Smooth muscle cell of the brain vasculature (primary cell): ENCODE measurements at places on chromosomes 7 and 10.

DNA sequence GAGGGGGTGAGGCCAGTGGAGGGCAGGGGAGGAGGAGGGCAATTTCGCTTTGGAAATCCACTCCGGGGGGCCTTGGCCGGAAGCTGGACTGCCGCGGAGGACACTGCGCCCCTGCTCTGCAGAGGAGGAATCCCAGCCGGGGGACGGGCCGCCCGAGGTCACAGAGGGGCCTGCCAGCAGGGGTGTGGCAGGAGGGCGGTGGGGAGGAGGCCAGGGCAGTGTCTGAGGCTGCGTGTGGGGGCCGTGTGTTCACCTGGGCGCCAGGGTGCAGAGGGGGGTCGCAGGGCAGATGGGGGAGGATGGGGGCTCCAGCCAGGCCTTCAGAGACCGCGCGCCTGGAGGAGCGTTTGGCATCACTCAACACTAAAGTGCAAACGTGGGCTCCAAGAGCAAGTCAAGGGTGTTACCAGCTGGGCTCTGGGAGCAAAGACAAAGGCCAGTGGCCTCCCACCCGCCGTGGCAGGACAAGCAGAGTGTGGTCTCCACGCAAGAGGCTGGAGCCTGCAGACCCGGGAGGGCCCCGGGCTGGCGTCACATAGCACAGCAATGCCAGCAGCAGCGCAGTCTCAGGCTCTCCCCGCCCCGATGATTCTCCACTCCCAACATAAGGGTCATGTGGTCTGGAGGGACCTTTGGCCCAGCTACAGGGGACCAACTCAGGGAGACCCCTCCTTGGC lies 45.3 kb upstream of the DNAJB6 start:
- no peak for DNase-seq

GRCh38 chr7:135791543-135792362 lies 43.1 kb upstream of the FAM180A start:
- no peak for DNase-seq

GRCh38 chr10:114282526-114282925 lies 43.5 kb downstream of the VWA2 start:
- DNase-seq: no peak

DNA sequence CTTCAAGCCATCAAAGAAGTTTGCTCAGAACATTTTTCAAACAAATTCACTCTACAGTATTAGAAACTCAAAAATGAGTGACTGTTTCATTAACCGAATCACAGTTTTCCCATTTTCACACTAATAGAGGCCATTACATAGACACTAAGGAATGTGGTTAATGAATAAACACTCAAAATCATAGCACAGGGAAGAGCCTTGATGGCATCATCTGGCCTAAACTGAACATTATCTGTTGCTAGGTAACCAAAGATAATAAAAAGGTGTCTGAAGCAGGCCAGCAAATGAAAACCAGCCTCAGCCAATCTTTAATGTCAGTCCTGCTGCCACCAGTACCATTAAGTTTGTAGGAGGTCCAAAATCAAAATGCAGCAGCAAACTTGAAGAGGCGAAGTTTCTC lies 492.4 kb upstream of the STEAP1 start:
- DNase-seq: no peak

- no peak for DNase-seq
Measured at GRCh38 chr7:16271355-16271915, 149.9 kb downstream of the CRPPA start.

- no peak for DNase-seq
Measured at GRCh38 chr10:88879534-88880281, at the start of gene STAMBPL1. STAMBPL1 (plus strand) TSS chr10:88880245; CDS start chr10:88901709, 21,464 bp downstream.

GRCh38 chr10:131890276-131891195 lies 10.3 kb upstream of the PPP2R2D start:
- DNase-seq: no peak

GRCh38 chr10:51524041-51524440 lies 175.4 kb downstream of the CSTF2T start:
- DNase-seq: no peak

- no peak for DNase-seq
Measured at GRCh38 chr10:95716466-95716865, 22.7 kb upstream of the TCTN3 start.

GRCh38 chr10:72009425-72010081 lies 45.4 kb downstream of the CHST3 start:
- peak; percentile 84 for DNase-seq

- DNase-seq: peak; percentile 88
Measured at GRCh38 chr10:34854147-34854601, 39.1 kb upstream of the PARD3 start.

- no peak for DNase-seq
Measured at GRCh38 chr10:104515678-104516199, 125.4 kb upstream of the SORCS3 start.

GRCh38 chr7:98733036-98733435 lies 116.0 kb downstream of the NPTX2 start:
- no peak for DNase-seq

- no peak for DNase-seq
Measured at GRCh38 chr10:24120646-24121045, 88.3 kb upstream of the KIAA1217 start.

GRCh38 chr7:71905821-71906220 lies 506.3 kb downstream of the CALN1 start:
- DNase-seq: no peak

DNA sequence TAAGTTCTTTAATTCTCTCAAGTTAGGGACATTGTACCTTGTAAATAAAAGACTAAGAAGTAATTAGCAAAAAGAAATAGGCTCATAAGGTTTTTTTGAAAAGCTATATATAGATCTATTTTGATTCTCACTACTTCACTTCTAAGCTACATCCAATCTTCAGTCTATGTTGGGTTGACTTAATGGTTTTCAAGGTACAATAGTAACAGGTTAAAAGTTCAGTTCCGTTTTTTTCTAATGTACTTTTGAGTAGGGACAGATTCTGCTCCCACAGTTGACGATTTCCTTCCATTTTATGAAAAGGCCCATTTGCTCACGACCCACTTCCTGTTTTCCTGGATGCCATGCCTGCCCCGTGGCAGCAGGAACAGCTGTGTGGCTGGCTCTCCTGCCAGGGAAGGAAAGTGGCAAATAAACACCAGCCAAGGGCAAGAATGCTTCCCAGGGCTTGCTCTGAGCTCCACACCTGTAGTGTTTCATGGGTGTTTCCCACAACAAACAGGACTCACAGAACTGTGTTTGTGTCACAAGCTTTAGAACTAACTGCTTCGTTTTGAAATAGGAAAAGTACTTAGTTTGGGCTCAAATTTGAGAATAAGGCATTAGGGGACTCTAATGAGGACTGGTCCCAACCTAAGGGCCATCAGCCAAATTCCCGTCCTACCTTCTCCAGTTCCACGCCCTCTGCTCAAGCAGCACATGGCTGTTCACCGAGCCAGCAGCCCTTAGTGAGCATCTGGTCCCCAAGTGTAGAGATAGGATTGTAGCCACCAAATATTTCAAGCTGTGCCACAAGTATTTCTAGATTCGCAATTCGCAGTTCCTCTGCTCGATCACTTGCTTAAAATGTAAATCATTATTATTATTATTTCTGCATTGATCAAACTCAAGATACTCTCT lies 240.7 kb downstream of the COBL start:
- no peak for DNase-seq

- DNase-seq: no peak
Measured at GRCh38 chr10:104303594-104304355, 34.5 kb downstream of the ITPRIP start.

GRCh38 chr7:101161692-101162471 lies 3.5 kb downstream of the VGF start:
- DNase-seq: no peak

GRCh38 chr10:2927958-2928840 lies 139.1 kb upstream of the PFKP start:
- no peak for DNase-seq

GRCh38 chr10:35415505-35415904 lies 79.2 kb downstream of the CCNY start:
- DNase-seq: no peak

DNA sequence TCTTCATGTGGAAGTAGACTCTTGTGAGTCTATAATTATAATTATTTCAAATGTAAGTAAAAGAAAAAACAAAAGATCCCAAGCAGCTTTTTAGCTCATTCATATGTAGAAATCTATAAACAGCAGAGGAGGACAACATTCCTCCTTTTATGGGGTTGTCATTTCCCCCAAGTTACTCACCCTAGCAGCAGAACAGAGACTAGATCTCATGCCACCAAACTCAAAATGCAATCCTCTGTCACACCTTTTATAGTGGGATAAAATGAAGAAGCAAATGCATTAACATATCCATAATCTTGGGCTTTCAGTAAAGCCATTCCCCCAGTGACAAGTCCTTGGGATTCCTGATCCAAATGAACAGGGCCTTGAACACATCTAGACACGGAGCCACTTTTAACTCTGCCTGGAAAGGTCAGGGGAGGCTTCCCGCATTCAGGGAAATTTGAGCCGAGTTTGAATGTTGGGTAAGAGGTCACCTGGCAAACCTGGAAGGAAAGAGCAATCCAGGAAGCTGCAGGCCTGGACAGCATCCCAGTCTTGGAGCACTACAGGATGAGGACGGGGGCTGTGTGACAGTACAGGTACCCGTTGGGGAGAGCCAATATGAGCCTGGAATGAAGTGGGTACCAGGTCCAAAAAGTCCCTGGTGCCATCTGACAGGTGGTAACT lies 76.4 kb downstream of the DOCK4 start:
- DNase-seq: no peak

GRCh38 chr7:128841921-128842673 lies 11.9 kb downstream of the FLNC start:
- DNase-seq: no peak

- DNase-seq: no peak
Measured at GRCh38 chr7:10793995-10794775, 179.5 kb upstream of the PHF14 start.

GRCh38 chr10:119735451-119735850 lies 9.6 kb downstream of the INPP5F start:
- no peak for DNase-seq

- no peak for DNase-seq
Measured at GRCh38 chr10:127612-128432, 7.4 kb upstream of the ZMYND11 start.

DNA sequence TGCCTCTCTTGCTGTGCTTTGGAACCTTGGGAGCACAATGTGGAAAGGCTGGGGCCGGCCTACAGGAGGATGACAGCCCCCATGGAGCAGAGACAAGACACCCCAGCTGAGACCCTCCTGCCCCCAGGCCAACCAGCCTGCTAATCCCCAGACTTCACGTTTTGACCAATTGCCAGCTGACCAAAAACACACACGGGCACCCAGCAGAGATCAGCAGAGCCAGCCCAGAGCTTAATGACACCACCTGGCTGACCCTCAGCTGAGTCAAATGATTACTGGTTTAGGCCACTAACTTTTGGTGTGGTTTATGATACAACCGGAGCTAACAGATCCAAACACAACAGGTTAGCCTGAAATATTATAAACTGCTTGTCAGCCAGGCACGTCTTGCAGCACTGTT lies 111.2 kb upstream of the KIF5B start:
- DNase-seq: no peak

GRCh38 chr7:102943423-102944169 lies 30.8 kb downstream of the LRRC17 start:
- DNase-seq: no peak

DNA sequence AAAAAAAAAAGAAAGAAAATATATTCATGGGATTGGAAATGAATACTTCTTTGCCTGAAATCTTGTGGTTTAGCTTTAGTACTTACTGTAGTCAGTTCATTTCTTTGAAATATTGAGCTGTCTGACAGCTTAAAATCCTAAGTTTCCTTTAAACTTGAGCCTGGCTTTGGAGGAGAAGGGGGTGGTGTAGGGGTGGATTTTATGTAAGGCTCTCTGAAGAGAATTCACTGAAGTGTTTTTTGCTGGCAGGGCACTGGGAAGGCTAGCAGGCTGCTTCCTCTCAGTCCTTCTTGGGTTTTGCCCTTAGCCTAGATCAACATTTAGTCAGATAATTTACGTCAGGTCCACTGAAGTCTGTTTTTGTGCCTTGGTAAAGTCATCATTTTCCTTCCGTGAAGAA lies 516.5 kb downstream of the AUTS2 start:
- no peak for DNase-seq

DNA sequence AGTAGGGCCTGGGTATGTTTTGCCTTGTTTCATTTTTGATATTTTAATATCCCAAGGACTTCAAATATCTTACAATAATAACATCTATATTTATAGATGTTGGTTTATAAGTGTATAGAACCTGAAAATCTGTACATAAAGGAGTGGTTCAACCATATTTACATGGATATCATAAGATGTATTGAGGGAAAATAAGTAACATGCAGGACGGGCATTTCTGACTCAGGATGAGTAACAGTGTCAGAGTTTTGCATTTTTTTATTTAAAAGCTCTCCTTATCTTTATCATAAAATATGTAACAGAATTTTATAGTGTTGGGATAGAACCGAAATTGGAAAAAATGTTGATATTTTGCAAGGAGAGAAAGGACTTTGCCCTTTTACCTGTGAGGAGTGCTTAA lies 1438.7 kb downstream of the REEP3 start:
- DNase-seq: no peak

DNA sequence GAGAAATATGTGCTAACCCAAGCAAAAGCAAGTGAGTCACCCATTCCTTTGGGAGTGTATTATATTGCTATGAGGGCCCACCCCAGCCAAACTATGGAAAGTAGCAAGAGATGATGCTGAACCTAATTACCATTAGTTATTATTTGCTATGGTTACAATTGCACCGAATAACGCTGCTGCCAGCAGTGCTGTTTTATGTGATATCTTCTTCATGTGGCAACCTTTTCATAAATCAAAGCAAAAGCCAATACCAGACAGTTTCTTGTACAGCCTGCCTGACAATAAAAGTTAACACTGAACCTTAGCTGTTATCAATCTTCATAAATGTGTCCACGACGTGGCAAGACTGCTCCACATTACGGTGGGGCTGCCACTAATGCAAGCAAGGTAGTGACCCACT lies 241.7 kb upstream of the PLXNA4 start:
- DNase-seq: no peak

GRCh38 chr10:7318836-7319235 lies 92.0 kb downstream of the SFMBT2 start:
- no peak for DNase-seq

DNA sequence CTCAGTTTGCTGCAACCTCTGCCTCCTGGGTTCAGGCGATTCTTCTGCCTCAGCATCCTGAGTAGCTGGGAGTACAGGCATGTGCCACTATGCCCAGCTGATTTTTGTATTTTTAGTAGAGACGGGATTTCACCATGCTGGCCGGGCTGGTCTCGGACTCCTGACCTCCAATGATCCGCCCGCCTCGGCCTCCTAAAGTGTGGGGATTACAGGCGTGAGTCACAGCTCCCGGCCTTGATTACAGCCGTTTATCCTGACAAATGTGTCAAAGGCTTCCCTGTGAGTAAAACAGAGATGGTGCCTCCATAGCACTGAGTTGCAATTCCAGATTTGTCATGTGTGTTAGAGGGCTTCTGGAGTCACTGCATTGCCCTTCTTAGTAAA lies 273.7 kb downstream of the CCDC3 start:
- no peak for DNase-seq

GRCh38 chr10:43057831-43058340 lies 19.0 kb upstream of the RET start:
- DNase-seq: no peak

DNA sequence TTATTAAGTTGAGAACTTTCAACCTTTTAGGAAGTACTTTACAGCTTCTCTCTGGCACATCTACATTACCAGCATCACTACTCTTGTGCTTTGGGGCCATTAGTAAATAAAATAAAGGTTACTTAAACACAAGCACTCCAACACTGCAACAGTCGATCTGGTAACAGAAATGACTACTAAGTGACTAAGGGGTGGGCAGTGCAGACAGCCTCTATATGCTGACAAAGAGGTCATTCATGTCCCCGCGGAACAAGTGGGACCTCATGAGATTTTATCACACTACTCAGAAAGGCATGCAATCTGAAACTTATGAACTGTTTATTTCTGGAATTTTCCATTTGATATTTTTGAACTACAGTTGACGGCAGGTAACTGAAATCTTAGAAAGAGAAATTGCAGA lies 111.3 kb upstream of the DNAJB12 start:
- DNase-seq: no peak
